D721Med (cell line): ENCODE measurements at places on chromosomes 1 and 21.

GRCh38 chr1:53982034-53982762 is 35.8 kb downstream of the LDLRAD1 start:
- no peak for DNase-seq

GRCh38 chr1:41769068-41769467 is 149.7 kb downstream of the HIVEP3 start:
- DNase-seq, result no peak

DNA sequence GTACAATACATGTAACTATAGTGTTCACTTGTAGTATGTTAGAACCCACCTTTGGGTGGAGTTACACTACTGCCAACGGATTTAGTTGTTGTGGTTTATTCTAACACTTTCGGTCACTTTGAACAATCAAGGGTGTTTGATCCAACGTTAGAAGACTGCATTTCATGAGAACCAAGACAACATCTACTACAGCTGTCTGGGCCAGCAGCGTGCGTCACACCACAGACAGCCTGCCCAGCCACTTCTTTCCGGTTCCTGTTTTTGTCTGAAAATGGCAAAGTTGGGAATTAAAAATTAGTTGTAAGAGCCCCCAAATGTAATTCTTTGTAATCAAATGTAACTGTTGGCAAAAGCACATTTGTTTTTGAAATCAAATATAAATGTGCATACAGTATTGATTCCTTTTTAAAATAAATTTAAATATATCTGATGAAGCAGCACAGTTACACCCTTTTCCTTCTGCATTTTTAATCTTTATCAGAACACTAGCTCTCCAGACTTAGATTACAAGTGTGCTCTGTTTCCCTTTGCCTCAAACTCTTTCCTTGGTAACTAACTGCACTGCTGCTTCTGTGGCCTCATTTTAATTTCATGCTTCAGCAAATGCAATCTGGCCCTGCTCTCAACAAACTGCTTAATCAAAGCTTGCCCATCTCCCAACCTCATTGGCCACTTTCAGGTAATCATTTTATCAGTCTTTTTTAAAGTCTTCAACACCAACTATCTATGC is 86.6 kb upstream of the DPH5 start:
- DNase-seq, result no peak

DNA sequence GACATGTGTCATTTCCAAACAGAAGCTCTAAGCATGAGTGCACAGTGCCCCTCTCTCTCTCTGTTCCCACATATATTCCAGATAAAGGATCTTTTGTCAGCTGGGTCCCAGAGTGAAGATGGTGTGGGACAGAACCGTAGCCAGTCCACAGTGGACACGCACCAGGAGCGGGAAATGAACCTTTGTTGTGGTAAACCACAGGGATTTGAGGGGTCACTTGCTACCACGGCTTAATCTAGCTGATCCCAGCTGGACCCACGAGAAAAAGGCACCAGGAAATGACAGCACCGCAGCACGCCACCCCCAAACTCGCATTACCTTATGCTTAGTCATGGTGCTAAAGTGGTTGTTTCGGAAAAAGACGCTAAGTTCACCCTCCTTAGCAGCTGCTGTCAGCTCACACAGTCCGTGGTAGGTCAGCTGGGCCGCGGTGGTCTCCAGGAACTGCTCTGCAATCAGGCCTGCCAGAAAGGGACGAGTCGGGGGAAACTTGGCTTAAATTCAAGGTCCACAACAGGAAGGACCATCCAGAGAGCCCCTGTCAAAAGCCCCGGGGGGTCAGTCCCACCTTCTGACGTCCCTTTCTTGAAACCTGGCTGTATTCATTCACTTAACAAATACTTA is 7.5 kb downstream of the MINDY1 start:
- DNase-seq, result no peak

DNA sequence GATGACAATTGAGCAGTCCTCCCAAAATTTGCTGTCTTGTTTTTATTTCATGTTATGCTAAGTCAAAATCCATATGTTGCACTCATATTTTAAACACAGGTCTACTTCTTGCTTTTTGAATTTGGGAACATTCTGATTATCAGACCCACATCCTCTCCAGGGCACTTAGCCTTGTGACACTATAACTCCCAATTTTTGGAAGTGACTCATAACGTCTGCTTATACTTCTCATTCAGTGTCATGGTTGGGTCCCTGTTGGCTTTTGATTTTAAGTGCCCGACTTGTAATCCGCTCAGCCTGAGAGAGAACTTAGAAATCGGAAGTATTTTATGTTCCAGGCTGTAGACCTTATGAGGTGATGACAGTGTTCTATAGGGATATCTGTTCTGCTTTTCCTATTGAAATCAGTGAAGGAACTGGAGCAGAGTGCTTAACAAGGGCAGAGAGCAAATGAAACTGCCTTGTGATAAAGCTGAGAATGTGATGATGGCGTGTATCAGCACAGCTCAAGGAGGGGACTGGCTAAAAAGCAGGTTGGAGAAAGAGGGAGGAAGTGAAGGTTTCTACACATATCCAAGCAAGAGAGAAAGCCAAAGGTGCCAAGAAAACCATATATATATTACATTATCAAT is 136.0 kb downstream of the HLX start:
- no peak for DNase-seq

- no peak for DNase-seq
These were observed 143.7 kb downstream of the ST6GALNAC5 start for GRCh38 chr1:77010937-77011336.

DNA sequence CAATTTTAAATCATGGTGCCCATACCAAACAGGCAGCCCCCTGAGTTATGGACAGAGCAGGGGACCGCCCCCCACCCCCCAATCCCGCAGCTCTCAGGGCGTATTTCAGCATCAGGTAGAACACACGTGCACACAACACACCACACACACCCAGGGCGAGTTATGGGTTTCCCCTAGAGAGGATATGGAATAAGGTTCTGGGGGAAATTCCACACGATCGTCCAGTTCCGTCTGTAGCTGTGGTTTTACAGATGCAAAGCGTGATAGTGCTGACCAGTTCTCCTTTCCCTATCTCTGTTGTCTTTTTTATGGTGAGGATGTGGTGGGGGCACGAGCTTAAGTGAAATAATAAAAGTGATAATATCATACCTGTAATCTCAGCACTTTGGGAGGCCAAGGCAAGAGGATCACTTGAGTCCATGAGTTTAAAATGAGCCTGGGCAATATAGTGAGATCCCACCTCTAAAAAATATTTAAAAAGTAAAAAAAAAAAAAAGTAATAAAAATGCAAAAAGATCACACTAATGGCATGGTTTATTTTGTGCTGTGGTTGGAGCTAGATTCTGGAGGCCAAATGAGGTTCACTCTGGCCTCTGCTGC is 25.1 kb downstream of the C2CD2 start:
- no peak for DNase-seq

DNA sequence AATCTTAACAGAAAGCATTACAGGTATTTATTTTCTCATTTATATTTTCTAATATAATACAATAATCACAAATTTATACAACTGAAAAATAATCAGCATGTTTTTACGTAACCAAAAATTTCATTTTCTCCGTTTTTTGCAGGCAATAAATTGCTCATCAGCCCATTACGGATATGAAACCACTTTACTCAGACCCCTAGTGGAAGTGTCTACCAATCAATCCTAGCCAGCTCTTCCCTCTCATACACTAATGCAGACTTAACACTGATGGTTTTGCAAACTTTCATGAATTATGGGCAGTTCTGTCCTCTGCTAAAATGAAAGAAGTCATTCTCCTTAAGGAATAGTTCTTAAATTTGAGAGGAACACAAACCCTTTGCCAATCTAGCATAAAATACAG is 124.7 kb downstream of the EIF4G3 start:
- no peak for DNase-seq

GRCh38 chr1:234326497-234327366 is 46.5 kb upstream of the COA6 start:
- no peak for DNase-seq
